Stimulated activated CD4-positive, alpha-beta T cell treated with anti-CD3 and anti-CD28 coated beads, Interleukin-4, amount 100 ng/mL, for 1 hour (primary cell): ENCODE measurements at places on chromosomes 3 and 15.

DNA sequence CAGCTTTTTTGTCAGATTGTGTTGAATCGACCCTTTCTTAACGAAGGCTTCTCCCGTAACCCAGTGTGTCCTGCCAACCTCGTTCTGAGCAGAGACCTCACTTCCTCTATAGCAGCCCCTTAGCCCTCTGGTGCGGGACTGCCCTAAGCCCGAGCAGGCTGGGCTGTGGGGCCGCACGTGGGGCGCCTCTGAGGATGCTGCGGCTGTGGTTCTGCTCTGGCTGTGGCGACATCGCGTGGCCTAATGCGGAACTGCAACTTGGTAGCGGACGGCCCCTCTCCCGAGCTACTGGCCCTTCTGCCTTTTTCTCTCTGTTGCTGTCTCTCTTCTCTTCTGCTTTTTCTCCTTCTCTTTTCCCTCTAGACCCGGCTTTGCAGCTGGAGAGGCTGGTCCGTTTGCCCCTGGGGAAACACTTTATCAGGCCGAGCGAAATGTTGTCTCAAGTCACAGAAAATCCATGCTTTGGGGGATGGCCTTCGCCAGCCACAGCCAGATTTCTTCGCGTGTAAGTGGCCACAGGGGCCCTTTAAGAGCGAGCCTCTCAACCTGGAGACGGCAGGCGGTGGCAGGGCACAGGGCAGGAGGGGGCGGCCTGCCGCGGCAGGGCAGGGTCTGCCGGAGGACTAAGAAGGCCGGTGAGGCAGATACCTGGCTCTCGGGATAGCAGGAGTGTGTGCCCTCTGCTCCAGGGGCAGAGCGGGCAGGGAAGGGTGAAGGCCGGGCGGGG is 19.4 kb upstream of the KIF23 start:
- DNase-seq, result peak; percentile 89

DNA sequence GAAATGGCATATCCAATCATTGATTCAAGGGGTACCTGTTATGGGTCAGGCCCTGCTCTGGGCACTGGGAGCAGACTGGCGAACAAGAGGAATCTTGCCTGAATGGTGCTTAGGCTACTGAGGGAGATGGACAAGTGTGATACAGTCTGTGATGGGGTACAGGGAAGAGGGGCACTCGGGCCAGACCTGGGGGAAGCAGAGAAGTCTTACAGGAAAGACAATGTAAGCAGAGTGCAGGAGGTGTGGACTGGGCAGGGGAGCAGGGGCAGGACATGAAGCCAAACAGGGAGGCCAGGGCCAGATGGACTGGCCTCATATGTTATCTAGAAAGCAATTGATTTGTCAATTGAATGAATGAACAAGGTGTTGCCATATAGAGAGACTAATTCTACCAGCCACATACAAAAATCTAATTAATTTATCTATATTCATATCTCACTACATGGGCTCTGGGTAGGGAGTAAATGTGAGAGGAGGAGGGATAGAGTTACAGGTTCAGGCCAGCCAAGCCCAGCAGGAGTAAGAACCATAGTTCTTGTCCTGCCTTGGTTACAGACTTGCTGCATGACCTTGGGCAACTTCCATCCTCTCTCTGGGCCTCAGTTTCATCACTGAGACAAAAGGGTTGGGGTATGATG is 3.6 kb upstream of the IGDCC4 start:
- no peak for DNase-seq

DNA sequence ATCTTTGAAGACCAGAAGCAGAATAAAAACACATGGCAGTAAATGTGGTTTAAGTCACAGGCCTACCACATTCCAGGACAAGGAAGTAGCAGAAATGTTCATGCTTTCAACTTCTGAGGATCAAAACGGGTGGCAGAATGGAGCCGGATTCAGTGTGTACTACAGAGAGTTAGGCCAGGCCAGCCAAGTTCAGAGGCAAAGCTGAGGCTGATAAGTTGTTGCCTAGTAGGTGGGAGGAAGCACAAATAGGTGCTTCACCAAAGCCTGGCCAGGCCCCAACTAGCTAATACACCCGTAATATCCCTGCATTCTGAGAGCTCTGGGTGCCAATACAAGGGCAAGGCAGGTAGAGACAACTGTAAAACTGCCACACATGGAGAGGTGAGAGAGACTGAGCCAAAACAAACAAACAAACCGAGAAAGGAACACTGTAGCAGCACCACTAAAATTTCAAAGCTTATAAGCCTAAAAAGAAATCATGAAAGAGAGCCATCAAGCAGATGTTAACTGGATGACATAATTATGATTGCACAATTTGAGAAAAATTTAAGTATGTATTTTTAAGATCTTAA is 156.4 kb upstream of the CBLB start:
- DNase-seq, result no peak

- DNase-seq, result no peak
Measured at GRCh38 chr3:42865256-42865655, 10.4 kb downstream of the CYP8B1 start.

GRCh38 chr15:39602143-39602542 is 21.3 kb downstream of the THBS1 start:
- DNase-seq, result no peak

DNA sequence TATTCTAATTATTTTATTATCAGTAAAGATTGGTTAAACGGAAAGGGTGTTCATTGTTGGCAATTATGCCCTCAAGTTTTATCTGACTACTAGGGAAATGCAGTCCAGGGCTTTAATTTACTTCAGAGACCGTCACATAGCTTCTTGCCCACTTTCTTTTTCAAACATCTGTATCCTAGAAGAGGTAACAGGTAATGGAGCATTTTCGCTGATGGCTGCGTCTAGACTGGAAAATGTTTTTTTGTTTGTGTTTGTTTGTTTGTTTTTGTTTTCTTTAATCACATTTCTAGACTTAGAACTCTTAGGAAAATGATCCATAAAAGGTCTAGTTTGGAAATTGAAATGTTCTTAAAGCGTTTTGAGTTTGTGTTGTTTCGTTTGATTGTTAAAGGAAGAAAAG is 71.4 kb downstream of the ANXA2 start:
- no peak for DNase-seq

GRCh38 chr3:78871048-78871447 is 896.8 kb downstream of the ROBO1 start:
- no peak for DNase-seq

DNA sequence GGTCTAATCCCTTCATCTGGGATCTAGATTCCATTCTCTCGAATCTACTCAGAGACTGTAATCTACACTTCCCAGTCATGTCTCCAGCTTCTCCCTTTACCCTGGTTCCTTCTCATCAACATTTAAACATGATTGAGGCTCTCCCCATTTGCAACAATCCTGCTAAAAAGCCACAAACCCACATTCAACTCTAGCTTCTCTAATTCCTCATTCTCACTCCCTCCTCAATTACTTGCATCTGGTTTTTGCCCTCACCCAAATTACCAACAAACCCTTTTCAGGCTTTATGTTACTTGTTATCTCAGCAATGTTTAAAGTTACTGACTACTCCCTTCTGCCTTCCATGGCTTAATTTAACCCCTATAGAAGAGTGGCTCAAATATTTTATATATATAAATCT is 11.5 kb downstream of the ETFA start:
- no peak for DNase-seq

DNA sequence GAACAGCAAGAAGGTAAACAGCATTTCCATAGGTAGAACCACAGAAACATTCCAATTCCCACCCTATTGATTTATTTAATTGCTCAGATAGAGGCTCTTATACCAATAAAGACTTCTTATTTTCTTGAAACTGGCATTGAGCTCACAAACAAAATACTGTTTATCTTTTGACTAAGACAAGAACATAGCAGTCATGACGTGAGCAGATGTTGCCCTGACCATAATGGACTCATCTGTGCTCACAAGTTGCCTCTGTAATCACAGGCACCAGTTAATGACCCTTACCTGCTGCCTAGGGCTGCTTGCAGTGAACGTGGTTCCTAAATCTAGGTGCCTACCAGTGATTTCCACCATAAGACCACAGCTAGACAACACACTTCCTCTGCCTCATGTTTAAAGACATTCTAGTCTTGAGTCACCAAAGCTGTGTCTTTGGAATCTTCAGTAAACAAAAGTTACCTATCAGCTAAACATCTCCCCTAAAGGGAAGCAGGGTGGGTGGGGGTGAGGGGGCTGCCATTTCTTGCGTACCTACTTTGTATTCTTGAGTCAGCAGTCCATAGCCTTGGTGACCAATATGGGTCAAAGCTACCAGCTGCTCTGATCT is 2.1 kb downstream of the FYCO1 start:
- DNase-seq, result no peak

DNA sequence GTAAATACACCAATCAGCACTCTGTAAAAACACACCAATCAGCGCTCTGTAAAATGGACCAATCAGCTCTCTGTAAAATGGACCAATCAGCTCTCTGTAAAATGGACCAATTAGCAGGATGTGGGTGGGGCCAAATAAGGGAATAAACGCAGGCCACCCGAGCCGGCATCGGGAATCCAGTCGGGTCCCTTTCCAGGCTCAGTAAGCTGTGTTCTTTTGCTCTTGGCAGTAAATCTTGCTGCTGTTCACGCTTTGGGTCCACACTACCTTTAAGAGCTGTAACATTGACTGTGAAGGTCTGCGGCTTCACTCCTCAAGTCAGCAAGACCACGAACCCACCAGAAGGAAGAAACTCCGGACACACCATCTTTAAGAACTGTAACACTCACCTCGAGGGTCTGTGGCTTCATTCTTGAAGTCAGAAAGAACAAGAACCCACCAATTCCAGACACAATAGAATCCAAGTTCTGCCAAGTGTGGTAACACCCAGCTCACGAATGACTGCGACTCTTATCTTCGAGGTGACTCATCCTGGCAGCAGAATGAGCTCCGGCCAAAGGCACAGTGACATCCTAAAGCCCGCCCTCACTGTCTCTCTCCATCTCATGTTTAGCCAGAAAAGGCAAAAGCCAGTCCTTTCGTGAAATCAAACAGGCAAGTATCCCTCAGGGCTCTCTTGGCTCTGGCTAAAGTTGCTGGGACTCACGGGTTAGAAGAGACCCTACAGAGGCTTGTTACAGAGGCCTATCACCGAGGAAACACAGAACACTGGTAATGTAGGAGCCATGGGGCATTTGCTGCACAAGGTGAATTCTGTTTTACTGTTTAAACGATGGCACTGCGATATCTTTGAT is 155.2 kb downstream of the FAM43A start:
- DNase-seq, result no peak

DNA sequence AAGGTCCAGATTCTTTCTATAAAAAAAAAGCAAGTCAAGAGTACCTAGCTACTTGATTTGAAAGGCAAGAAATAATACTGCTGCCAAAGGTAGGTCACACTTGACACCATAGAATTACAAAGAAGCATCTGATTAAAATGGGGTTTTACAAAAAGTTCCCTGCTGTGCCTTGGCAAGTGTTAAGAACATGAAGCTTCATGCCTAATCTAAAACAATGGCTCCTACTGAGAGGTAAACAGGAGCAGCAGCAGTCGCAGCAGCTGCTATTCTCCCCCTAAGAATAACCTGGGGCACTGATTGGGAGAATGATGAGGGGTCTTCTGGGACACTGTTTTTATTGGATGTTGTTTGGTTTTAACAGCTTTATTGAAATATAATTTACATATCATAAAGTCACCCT is 14.1 kb downstream of the UBP1 start:
- DNase-seq, result no peak

GRCh38 chr3:64016941-64017620 is 6.2 kb downstream of the PSMD6 start:
- DNase-seq, result no peak
